Germinal center (tissue), 1 donor: ENCODE measurements at places on chromosomes 3 and 15.

- no peak for DNase-seq
Measured at GRCh38 chr15:68000754-68001153, 53.4 kb upstream of the PIAS1 start.

- no peak for DNase-seq
Measured at GRCh38 chr15:66936861-66937582, 128.4 kb upstream of the SMAD3 start.

DNA sequence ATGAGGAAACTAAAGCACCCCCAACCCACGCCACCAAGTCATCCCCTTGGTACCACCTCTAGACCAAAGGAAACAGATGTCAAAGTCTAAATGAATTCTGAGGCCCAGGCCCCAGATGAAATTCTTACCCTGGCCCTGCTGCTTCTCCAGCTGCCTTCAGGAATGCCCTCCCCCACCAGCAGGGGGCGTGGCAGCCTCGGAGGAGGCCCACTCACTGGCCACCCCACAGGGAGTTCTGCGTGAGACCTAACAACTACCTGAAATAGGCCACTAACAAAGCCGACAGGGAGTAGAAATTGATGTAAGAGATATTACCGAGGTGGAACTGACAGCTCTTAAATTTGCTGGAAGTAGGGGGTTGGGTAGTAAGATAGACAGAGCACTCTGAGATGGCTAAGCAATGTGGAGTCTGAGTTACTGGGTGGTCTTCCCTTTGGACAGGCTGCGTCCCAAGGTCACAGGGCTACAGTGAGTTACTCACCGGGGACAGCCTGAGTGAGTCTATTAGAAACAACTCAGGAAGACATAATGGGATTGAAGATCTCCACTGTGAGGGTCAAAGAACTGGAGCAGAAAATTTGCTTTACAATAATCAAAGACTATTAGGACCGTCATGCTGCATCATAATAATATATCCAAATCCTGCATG lies 240.7 kb downstream of the SHOX2 start:
- DNase-seq = peak; percentile 49

DNA sequence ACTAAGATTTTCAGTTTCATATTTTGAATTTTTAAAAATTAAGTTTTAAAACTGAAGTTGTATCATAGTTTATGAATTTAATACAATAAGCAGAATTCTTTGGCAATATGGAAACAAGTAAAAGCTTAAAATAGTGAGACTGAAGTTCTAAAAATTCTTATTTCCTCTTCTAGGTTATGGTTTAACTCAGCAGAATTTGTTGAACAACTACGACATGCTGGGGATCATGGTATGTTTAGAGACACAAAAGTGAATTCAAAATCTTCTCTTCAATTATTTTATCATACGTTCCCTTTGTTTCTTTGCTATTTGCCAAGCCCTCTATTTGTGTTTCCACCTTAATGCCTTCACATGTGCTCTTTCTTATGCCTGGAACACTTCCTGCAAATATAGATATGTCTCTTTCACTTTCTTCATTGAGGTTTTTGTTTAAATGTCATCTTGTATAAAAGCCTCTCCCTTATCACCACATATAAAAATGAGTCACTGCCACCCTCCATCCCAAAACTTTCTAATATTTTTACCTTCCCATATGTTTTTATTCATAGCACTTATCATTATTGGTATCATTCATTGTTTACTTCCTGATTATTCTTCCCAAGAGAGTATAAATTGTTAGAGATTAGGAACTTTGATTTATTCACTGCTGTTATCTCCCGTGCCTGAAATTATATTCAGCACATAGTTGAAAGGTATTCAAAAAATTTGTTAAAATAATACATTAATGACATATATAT lies 6.4 kb downstream of the SUCNR1 start:
- no peak for DNase-seq

GRCh38 chr15:25054329-25054728 lies 99.5 kb downstream of the SNRPN start:
- DNase-seq = no peak

DNA sequence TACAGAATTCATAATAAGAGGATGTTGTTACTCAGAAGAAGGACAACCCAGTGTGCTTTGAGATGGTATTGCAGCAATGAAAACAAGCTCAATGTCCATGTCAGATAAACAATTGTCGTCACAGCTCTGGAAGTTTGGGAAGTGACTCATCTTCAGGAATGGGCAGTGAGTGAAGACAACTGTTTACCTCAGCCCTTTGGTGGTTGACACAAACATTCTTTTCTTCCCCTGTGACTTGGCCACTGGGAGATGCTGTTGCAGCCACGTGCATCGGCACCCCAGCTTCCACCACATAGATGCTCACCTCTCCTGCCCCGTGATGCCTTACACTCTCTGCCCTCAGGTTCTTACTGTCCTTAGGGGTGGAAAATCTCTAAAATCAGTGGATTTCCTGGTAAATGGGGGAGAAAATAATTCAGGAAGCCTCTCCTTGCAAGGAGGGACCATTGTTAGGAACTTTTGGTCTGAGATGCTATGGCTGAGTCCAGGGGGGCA lies 114.1 kb upstream of the GALNT15 start:
- no peak for DNase-seq

DNA sequence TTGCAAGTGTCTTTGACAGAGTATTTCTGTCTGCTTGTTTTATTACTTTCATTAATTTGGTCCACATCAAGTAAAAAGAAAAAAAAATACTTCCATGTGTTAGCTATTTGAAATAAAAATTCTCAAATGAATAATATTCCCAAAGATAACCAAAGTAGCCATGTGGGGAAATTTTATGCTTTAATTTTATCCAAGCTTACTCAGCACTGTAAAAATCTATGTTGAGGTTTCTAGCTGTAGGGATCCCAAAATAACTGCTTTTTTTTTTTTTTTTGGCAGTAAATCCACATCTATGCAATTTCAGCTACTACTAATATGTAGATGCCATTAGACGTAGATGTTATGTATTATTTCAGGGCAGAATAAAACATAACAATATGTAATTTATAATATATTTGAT lies 35.4 kb upstream of the CNTN6 start:
- DNase-seq = no peak

GRCh38 chr3:142912402-142913172 lies 23.7 kb upstream of the PCOLCE2 start:
- no peak for DNase-seq

- no peak for DNase-seq
Measured at GRCh38 chr3:47007482-47008233, 28.2 kb downstream of the NBEAL2 start.

GRCh38 chr3:181134873-181135272 lies 145.3 kb upstream of the DNAJC19 start:
- DNase-seq = no peak

- peak; percentile 16 for DNase-seq
Measured at GRCh38 chr15:82044373-82045178, 1.2 kb downstream of the MEX3B start.

DNA sequence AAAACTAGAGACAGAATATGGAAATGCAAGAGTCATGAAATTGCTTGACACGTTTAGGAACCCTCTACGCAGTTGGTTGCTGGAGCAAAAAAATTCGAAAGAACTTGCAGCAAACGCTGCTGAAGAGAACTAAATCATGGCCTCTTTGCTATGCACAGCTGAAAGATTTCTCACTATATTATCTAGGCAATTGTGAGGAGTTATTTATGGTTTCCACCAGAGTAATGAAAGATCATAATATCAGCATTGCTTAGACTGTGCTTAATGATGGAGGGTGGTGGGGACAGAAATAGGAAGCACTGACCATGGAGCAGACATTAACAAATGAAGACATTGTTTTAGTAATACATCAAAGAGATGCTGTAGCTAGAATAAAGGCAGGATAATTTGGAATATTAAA lies 593.4 kb upstream of the ZNF717 start:
- no peak for DNase-seq

DNA sequence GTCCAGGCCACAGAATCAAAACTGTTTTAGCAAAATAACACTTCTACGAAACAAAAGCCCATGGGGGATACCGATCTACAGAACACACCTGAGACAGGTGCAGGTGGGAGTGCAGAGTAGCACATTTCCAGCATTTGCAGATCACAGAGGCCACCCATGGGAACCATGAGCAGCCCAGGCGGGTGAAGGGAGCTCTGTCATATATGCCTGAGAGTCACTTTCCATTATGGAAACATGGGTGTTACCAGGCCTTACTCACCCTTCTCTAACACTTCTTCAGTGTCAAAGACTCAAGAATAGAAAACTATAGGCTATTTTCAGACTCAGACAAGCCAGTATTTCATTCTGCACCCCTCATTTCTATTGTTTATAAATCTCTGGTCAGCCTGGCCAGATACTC lies 3.5 kb downstream of the PLA1A start:
- DNase-seq = no peak

GRCh38 chr15:81532001-81532400 lies 158.0 kb upstream of the TMC3 start:
- DNase-seq = no peak

DNA sequence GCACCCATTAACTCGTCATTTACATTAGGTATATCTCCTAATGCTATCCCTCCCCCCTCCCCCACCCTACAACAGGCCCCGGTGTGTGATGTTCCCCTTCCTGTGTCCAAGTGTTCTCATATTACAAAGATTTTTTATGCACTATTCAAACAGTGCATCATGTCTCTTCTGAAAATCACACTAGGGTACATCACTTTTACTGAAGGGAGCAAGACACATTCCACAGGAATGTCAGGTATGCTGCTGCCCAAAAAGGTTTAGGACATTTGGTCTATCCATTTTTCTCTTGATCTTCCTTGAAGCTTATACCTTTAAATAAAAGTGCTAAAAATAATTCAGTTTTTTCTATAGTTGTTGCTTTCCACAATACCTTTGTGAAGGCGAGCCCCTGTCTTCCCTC lies 9.2 kb upstream of the EPHA3 start:
- DNase-seq = no peak

- no peak for DNase-seq
Measured at GRCh38 chr15:70964058-70964457, 71.4 kb downstream of the LRRC49 start.

GRCh38 chr15:94000606-94001005 lies 230.8 kb upstream of the MCTP2 start:
- DNase-seq = no peak

DNA sequence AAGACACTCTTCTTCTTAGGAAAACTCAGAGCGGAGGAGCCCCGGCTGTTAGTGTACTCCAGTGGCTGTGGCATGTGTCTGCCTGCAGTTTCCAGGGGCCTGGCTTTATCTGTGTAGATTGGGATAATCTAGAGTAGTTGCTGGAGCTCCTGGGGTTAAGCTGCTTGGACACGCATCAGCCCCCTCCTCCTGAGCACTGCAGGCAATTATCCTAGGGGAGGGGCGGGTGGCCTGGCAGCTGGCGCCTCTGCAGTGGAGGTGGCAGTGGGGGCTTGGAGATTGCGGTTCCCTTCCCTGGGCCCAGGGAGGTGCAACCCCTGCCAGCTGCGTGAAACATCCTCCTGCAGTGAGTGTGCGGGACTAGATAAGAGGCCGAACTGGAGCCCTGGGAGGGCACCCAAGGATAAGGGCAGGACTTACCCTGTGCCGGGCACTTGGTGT lies 68.2 kb downstream of the EFCAB12 start:
- no peak for DNase-seq

- DNase-seq = no peak
Measured at GRCh38 chr3:171374661-171375285, 85.4 kb downstream of the TNIK start.

DNA sequence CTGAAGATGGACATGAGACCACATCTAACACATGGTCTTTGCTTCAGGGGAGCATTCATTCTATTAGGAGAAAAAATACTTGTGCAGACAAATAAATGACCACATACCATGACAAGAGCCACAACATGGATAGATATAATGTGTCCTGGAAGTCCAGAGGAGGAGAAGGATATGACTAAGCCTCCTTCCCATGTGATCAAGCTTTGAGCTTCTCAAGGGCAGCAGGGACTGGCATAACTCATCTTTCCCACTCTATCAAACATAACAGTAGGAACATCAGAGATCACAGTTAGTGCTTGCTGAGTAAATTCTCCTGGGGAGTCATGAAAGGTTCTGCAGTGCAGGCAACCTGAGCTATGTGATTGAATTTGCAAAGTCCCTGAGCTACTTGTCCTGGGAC lies 86.0 kb upstream of the LPP start:
- DNase-seq = no peak

DNA sequence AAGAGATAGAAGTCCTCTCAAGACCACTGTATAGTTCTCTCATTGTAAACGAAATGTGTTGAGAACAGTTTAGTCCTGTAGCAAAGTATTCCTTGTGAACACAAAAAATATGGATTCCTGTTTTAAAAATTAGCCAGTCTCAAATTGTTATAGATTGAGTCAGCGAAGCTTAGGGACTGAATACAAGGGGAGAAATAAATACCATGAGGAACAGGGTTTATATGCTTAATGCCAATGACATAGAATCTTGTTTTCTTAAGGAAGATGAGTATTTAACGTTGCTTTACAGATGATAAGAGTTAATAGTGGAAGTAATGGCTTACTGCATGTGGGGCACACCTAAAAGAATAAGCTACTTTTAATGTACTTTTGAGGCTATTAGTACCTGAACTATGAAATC lies 37.9 kb downstream of the SETD5 start:
- DNase-seq = no peak

DNA sequence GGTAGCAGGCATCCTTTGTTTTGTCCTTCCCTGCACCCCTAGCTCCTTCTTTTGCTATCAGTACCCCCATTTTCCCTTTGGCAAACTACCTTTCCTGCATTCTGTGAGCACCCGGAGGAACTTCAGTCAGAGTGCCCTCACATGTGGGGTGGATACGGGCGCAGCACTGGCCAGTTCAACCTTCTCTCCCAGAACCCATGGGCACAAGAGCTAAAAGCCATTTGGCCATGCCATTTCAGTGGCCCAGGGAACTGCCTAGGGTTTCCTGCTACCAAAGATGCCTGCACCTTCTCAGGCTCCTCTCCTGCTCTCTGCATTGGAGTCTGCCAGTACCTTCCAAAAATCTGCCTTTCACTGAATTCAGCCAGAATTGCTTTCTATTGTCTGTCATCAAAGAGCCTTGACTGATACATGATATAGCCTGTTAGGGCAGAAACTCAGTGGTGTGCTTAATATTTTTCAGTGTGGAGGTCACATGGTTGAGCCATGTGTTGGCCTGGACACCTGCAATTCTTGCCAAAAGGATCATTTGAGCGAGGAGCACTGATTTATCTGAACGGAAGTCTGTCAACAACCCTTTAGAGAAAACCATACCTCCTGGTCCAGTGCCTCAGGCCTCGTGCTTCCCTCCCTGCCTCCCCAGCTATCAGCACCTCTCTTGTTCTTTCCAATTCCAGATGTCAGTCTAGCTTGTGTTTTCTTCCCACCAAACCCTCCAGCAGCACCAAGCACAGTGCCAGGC lies 27.0 kb upstream of the HHATL start:
- DNase-seq = no peak
